ENCODE measurements at places on chromosomes 7 and 10. TPM values are rescaled to one million over a fixed set of nuclear protein-coding genes. Genes with fewer than 3 reads are reported as not detected.

The HOGA1 gene
- not detected for total RNA-seq

GRCh38 chr10:124866812-124867211 is 65.2 kb downstream of the ABRAXAS2 start:
- no peak for DNase-seq

The C10orf105 gene
- not detected for total RNA-seq

DNA sequence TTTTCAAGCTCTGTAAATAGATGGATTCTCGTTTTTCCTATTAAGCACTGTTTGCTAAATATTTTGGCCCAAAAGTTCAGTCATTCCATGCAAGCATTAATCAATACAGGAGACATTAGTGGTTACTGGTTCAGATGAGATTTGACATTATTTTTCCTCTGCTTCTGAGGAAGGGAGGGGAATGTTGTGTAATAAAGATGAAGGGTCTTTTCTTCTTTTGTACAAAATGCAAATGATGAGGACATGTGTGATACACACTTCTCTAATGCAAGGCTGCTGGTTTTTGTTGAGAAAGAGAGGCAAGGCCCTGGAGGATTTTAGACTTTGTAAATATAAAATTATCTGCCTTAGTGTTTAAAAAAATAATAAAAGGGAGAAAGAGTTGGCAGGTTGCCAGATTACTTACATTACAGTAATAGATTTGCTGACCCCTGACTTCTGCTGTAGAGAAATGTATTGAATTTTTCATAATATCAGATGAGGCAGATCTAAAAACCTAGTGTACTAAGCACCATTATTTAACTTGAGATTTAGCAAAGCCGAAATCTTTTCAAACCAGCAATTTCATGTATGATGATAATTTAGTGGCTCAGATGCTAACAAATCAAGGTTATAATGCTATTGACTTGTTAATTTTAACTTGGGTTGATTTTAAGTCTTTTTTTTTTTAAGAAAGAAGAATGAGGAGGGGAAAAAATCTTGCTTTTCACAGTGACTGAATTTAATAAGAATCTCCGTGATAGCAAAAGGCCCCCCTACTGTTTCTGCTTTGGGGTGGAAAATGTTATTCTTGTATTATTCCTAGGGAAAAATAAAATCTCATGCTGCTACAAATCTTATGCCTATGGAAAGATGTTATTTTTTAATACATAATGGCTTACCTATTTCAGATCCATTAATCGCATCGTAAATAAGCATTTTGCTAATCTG is 180.1 kb downstream of the ARID5B start:
- no peak for DNase-seq

Data from glutamatergic neuron (in vitro differentiated cells).